AG10803 (cell line): ENCODE measurements at places on chromosomes 13 and 19.

GRCh38 chr13:32045982-32046785 is 14.6 kb downstream of the FRY start:
- peak; percentile 35 for DNase-seq

DNA sequence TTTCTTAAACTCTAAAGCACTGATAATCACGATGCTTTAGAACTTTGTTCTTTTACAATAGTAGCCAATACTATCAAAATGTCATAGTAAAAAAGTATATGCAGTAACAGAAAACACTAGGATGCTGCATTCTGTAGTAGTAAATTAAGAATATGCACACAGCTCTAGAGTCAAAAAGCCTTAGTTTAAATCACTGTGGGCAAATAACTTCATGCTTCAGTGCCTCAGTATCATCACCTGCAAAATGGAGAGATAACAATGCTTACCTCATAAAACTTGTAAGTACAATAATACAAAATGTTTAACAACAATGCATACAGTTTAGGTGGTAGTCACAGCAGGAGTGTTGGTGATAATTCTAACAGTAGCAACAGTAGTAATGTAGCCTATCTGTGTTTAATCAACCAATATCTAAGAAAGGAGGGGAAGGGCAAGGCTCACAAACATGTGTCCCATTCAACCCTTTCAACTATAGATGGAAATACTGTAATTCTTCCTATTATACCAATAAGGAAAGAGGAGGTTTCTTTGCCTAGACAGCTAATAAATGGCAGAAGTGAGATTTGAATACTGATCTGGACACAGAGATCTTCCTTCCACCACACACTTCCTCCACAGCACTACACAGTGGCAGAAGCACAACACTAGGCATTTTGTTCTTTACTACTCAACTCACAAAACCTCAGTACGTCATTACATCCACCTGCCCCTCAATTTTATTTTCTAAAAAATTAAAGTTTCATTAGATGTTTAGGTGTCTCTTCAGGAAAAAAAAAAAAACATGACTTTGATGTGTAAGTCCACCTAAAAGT is 4.6 kb downstream of the RBM26 start:
- DNase-seq: no peak

GRCh38 chr19:46917002-46917401 is 56.2 kb downstream of the ARHGAP35 start:
- no peak for DNase-seq

DNA sequence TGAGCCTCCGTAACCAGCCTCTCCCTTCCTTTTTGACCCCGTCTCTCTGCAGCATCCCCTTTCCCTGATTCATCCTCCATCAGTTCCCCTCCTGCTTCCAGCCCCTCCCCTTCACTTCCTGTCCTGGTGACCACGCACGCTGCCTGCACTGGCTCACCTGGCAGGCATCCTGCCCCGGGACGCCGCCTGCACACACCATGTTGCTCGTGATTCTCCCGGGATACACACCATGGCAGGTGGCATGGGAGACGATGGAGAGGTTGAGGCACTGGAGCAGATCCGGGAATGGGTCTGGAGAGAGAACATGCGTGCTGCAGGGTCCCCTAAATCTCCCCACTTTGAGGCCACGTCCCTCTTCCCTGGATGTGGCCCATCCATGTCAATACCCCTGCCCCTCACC is 4.2 kb downstream of the KLK12 start:
- no peak for DNase-seq

DNA sequence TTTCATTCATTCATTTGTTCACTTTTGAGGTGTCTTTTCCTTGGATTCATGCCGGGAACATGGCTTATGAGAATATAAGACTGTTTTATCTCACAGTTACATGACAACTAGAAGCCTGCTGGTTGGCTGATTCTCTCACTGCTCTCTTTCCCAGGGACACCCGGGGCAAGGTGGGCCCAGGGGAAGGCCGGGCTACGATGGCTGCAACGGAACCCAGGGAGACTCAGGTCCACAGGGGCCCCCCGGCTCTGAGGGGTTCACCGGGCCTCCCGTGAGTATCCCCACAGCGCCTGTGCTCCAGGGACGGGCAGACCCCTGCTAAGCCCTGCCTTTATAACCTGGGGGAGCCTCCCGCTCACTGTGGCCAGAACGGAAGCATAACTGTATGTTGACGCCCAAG is 121.2 kb downstream of the COL4A2 start:
- DNase-seq: no peak

GRCh38 chr19:12983091-12983490 is 12.2 kb upstream of the NFIX start:
- DNase-seq: no peak

GRCh38 chr13:23679220-23679619 is 109.0 kb downstream of the TNFRSF19 start:
- DNase-seq: peak; percentile 46

DNA sequence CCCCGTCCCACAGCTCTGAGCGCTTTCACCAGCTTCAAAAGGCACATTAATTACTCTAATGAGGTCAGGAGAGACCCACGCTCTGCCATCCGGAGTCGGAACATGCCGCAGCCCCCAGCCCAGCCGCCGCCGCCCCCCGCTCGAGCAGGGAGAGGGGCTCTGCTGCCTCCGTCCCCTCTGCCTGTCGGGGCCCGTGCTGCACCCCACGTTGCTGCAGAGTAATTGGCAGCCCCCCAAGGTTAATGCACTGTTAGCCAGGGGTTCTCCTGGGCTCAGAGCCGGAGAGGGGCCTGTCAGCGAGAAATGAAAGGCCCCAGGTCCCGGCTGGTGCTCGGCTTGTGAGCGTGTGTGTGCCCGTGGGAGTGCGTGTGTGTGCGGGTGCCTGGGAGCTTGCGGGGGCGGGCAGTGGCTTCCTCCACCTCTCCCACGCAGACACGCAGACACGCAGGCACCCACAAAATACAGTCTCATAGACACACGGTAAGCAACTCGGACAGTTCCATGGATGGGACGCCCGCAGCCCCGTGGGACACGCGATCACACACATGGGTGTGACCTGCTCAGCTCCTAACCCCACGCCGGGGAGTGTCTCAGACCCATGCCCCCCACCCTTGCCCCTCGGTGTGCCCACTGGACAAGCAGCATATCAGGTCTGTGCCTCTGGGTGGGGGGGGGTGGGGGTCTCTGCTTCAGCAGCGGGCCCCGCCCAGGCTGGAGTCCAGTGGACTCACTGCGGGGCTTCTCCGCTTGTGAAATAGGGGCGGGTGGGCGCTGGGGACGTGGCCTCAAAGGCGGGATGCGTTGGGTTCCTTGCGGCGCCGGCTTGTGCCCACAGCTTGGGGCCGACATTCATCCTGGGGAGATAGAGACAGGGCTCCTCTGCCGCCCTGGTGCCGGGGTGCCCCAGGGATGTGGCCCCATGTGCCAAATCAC is 4.8 kb upstream of the EFNA2 start:
- no peak for DNase-seq

DNA sequence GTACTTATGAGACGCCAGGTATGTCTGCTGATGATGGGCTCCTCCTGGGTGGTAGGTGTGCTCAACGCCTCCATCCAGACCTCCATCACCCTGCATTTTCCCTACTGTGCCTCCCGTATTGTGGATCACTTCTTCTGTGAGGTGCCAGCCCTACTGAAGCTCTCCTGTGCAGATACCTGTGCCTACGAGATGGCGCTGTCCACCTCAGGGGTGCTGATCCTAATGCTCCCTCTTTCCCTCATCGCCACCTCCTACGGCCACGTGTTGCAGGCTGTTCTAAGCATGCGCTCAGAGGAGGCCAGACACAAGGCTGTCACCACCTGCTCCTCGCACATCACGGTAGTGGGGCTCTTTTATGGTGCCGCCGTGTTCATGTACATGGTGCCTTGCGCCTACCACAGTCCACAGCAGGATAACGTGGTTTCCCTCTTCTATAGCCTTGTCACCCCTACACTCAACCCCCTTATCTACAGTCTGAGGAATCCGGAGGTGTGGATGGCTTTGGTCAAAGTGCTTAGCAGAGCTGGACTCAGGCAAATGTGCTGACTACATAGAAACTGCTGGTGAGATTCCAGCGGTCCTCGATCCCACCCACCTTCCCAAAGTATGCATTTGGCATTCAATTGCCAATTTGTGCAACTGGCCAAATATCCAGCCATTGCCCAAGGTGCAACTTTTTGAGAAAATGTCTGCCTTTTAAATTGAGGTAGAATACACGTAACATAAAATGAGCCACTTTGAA is 10.2 kb downstream of the OR2Z1 start:
- DNase-seq: no peak

DNA sequence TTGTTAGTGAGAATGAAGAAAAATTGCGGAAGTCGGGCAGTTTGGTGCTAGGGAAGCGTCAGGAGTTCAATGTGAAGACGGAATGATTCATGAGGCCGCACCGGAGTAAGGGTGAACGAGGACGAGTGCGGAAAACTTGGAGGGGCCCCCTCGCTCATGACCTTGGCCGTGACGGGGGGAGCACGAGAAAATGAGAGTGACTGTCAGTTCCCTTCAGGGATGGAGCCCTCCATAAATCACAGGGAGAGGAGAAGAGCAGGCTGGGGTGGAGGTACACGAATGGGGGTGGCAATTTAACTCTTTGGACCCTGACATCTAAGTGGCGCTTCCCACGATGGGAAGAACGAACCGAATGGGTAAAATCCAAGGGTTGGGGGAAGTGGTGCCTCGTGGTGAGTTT is 486.4 kb downstream of the TSHZ3 start:
- DNase-seq: no peak

DNA sequence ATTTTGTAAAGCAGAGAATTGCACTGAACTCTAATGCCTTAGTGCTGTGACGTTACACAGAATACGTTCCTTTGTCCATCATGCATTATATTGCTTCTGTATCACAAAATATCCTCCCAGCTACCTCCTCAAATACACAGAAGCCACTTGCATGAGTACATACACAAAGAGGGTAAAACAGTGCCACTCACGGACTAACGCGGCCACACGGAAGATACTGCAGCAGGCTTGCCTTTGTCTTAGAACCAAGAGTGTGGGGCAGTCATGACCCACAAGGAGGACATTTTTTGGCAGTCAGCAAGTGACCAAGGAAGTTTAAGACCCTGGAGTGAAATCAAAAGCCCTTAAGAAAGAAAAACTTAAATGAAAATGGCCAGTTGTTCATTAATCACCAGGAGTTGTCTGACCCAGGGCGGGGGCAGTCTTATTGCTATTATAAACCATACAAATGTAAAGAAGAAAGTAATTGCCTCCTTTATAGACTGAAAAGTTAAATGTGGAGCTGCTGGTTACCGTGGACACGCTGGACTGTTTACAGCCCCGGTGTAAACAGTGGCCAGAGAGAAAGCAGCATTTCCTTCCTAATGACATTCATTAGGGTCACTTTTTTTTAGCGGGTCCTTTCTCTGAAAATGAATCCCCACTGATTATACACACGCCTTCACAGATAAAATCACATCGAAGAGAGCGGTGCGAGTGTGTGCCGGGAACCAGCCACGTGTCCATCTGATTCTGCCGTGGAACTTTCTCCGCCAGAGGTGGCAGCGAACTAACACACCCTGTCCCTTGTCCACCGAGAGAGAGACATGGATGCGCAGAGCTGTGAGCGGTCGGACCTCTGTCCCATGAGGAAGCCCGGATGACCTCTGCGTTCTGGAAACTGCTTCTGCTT is 66.8 kb downstream of the SOX1 start:
- no peak for DNase-seq

- no peak for DNase-seq
Measured at GRCh38 chr13:90933097-90933826, 414.2 kb upstream of the MIR17HG start.

DNA sequence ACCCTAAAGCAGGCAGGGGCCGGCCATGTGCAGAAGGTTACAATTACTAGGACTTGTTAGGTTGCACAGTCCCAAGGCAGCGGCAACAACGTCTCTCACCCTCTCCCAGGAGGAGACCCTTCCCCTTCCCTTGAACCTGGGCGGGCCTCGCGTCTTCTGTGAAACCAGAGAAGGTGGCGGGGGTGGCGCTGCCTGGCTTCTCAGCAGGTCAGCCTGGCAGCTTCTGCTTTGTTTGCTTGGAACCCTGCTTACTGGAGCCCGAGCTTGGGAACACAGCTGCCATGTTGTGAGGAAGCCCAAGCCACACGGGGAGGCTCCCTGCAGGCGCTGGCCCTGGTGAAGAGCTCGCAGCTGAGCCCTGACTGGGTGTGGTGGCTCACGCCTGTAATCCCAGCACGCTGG is 15.5 kb downstream of the MKNK2 start:
- no peak for DNase-seq

- DNase-seq: no peak
Measured at GRCh38 chr13:41802043-41802683, 158.7 kb downstream of the VWA8 start.

DNA sequence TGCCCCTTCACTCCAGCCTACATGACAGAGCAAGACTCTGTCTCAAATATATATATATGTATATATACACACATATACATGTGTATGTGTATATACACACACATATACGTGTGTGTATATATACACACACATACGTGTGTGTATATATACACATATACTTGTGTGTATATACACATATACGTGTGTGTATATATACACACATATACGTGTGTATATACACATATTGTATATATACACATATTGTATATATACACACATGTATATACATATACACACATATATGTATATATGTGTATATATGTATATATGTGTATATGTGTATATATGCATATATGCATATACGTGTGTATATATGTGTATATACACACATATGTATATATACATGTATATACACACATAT is 173.3 kb downstream of the GPC5 start:
- no peak for DNase-seq

DNA sequence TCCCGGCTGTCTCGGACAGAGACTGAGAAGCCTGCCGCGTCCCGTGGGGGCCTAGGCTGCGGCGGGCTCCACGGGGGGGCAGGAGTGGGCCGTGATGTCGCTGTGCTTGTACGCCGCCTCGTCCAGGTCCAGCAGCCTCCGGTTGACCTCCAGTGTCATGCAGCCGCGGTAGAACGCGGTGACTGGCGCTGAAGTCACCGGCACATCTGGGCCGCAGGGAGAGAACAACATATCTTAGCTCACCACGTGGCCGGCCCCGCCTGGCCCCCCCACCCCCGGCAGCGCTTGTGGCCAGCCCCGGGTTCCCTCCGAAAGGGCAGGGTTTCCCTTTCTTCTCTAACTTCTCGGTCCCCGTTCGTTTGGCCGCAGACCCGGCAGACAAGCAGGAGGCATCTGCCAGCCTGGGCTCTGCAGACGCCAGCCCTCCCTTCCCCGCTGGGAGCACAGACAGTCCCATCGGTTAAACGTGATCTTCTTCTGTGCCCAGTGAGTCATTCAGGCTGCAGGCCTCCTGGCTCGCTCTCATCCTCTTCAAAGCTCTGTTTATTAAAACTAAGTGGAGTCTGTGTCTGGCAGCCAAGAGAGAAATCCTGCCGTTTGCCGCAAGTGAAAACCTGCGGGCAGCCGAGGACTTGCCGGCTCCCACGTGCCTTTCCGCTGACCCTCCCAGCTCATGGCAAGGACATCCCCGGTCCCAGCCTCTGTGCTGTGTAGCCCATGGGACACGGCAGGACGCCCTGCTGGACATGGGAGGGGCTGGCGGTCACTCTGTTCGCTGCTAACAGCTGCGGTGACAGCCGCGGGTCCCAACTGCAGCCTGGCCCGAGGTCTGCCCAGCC is 42.8 kb downstream of the GAS6 start:
- peak; percentile 99 for DNase-seq

- no peak for DNase-seq
Measured at GRCh38 chr19:55611983-55612645, 6.7 kb downstream of the ZNF865 start.
